Liver (tissue), 10 donors: ENCODE measurements at places on chromosomes 7 and 10. TPM values are rescaled to one million over a fixed set of nuclear protein-coding genes. Genes with fewer than 3 reads are reported as not detected.

TMEM196 gene
- not detected for total RNA-seq

PNLIPRP1 gene
- total RNA-seq: not detected

MYOZ1 gene
- 0.23 TPM for total RNA-seq

WIPF3 gene
- 0.14 TPM for total RNA-seq

TASOR2 gene
- 40.3 TPM for total RNA-seq

HOXA6 gene
- total RNA-seq: 0.23 TPM

IL6 gene
- total RNA-seq: not detected

BRAT1 gene
- total RNA-seq: 16.5 TPM

LBX1 gene
- not detected for total RNA-seq
